Neuronal stem cell (in vitro differentiated cells): ENCODE measurements at places on chromosomes 6 and 20.

- no peak for DNase-seq
- H3K4me3 ChIP-seq: no peak overlapping the region
- no peak overlapping the region for H3K27ac ChIP-seq
- H3K36me3 ChIP-seq: no peaks in the 10 kb centered on the region
These were observed 71.1 kb downstream of the TOX2 start for GRCh38 chr20:43985608-43986316.

DNA sequence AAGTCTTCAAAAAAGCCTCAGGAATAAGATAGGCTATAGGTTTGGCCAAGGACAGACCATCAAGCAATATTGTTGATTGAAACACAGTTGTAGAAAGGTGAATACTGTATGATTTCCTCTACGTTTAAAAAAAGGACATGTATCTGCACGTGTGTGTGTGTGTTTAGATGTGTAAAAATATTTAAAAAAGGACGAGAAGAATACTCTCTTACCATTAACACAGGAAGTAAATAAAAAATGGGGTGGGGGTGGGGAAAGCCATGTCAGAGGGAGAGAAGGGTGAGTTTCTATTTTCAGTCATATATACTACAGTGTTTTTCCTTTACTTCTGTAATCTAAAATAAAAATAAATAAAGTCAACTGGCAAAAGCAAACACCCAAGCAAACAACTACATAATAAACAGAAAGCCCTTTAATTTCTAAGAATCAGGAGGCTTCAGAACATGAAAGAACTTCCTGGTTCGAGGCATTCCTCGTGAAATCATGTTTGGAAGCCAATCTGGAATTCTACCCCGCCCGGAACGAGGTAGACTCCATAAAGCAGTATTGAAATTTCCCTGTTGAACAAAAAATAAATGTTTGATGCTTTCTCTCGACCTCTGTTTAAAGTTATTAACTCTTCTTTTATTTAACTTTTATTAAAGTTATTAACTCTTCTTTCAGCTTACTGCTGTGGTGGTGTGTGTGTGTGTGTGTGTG is 158.1 kb upstream of the ZNF217 start:
- no peaks in the 10 kb centered on the region for H3K36me3 ChIP-seq
- peaks cover 19% of the 10 kb centered on the region for H3K4me1 ChIP-seq
- no peak for DNase-seq
- H3K27ac ChIP-seq: peak overlapping the region; percentile 17

- H3K27me3 ChIP-seq: no peaks in the 10 kb centered on the region
- no peak overlapping the region for H3K27ac ChIP-seq
- peaks cover 5% of the 10 kb centered on the region for H3K36me3 ChIP-seq
- peaks cover 25% of the 10 kb centered on the region for H3K4me1 ChIP-seq
- H3K4me3 ChIP-seq: no peak overlapping the region
These were observed 42.8 kb downstream of the MRPL14 start for GRCh38 chr6:44084231-44085014.

DNA sequence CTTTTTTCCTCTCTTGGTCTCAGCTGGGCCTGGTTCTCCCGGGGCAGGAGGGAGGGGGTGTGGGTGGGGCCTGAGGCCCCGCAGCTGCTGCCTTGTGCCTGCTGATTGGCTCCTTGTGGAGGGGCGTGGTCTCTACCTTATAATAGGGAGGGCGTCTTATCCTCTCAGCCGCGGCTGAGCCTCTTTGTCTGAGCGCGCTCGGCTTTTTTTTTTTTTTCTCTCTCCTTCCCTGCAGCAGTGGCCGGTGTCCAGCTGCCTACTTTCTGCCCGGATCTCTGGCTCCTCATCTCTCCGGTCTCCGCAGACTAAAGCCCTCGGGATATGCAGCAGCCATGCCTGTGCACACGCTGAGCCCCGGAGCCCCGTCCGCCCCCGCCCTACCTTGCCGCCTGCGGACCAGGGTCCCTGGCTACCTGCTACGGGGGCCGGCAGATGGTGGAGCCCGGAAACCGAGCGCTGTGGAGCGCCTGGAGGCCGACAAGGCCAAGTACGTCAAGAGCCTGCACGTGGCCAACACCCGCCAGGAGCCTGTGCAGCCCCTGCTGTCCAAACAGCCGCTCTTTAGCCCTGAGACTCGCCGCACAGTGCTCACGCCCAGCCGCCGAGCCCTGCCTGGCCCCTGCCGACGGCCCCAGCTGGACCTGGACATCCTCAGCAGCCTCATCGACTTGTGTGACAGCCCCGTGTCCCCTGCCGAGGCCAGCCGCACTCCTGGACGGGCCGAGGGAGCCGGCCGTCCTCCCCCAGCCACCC is 11.1 kb downstream of the FAM110A start:
- peaks cover 2% of the 10 kb centered on the region for H3K36me3 ChIP-seq
- H3K4me3 ChIP-seq: peak overlapping the region; percentile 42
- peaks cover 7% of the 10 kb centered on the region for H3K27me3 ChIP-seq
- H3K4me1 ChIP-seq: peaks cover 15% of the 10 kb centered on the region
- H3K27ac ChIP-seq: no peak overlapping the region
- peak; percentile 88 for DNase-seq

- H3K36me3 ChIP-seq: no peaks in the 10 kb centered on the region
- no peaks in the 10 kb centered on the region for H3K27me3 ChIP-seq
- H3K4me1 ChIP-seq: peaks cover 25% of the 10 kb centered on the region
- H3K4me3 ChIP-seq: no peak overlapping the region
These were observed 154.6 kb downstream of the ZDHHC14 start for GRCh38 chr6:157535340-157536222.

DNA sequence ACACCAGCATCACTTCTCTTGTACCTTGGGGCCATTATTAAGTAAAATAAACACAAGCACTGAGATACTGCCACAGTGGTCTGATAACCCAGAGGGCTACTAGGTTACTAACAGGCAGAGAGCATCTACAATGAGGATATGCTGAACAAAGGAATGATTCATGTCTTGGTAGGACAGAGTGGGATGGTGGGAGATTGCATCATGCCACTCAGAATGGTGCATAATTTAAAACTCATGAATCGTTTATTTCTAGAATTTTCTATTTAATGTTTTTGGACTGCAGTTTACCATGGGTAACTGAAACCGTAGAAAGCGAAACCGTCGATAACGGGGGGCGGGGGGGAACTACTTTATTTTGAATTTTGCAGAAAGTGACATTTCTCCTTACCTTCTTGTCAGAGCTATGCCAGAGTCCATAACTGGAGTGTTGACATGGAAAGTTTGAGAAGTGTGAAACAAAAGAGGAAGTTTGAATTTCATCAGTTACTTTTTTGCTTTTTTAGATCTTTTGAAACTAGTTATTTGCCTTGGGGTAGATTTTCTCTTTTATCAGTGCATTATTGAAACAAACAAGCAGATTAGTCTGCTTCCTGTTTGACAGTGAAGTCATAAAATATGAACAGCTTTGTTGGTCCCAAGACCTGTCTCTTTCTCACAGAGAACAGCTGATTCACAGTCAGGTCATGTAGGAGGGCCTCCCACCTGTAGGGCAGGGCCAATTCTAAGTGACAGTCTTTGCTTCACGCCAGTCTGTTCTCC is 124.9 kb downstream of the KLHL32 start:
- H3K27me3 ChIP-seq: no peaks in the 10 kb centered on the region
- no peaks in the 10 kb centered on the region for H3K4me1 ChIP-seq
- no peak for DNase-seq
- H3K27ac ChIP-seq: no peak overlapping the region
- H3K36me3 ChIP-seq: no peaks in the 10 kb centered on the region

DNA sequence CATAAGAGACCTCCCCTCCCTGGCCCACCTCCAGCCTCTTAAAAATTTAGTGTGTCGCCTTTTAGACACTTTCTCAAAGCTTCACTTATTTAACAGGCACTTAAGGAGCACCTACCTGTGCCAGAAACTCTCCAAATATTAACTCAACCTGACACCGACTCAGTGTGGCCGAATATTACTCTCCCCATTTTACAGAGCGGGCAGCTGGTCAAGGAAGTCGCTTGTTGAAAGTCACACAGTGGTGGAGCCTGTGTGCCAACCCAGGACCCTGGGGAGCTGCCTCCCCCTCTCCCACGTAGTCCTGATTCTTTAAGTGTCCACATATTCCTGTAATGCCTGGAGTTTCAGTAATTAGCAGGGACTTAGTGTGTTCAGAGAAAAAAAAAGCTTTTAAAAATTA is 1.0 kb upstream of the PMEPA1 start:
- H3K4me1 ChIP-seq: peaks cover 3% of the 10 kb centered on the region
- no peak overlapping the region for H3K27ac ChIP-seq
- H3K4me3 ChIP-seq: peak overlapping the region; percentile 54
- peaks cover 61% of the 10 kb centered on the region for H3K27me3 ChIP-seq
- DNase-seq: no peak

- no peak for DNase-seq
- no peak overlapping the region for H3K4me3 ChIP-seq
- H3K27me3 ChIP-seq: no peaks in the 10 kb centered on the region
- H3K36me3 ChIP-seq: no peaks in the 10 kb centered on the region
- no peak overlapping the region for H3K27ac ChIP-seq
These were observed 101.2 kb downstream of the MKKS start for GRCh38 chr20:10332656-10333415.

- no peak for DNase-seq
- H3K36me3 ChIP-seq: no peaks in the 10 kb centered on the region
- no peaks in the 10 kb centered on the region for H3K27me3 ChIP-seq
- no peak overlapping the region for H3K27ac ChIP-seq
These were observed 33.1 kb upstream of the MLN start for GRCh38 chr6:33836806-33837469.

DNA sequence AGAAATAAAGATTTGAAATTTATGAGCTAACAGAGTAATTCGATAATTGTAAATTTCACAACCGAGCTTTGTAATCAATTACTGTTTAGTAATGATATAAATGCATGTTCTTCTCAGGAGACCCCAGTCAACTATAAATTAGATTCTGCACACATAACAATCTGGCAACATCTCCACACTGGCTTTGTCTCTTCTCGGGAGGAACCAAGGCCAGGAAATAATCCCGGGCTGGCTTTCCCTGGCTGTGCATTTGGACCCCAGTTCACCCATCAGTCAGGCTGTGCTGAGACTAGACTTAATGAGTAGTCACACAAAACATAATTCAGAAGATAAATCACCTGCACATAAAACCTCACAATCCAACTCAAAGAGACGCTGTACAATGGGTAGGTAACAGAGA is 65.5 kb downstream of the PTPRT start:
- H3K27me3 ChIP-seq: no peaks in the 10 kb centered on the region
- H3K4me1 ChIP-seq: no peaks in the 10 kb centered on the region
- DNase-seq: no peak

GRCh38 chr6:159212028-159212427 is 42.8 kb downstream of the FNDC1 start:
- no peak for DNase-seq
- H3K4me1 ChIP-seq: peaks cover 9% of the 10 kb centered on the region
- H3K27me3 ChIP-seq: no peaks in the 10 kb centered on the region
- no peaks in the 10 kb centered on the region for H3K36me3 ChIP-seq
- H3K27ac ChIP-seq: no peak overlapping the region

GRCh38 chr6:164838068-164838615 is 471.3 kb downstream of the C6orf118 start:
- DNase-seq: no peak
- no peak overlapping the region for H3K27ac ChIP-seq
- H3K27me3 ChIP-seq: no peaks in the 10 kb centered on the region

GRCh38 chr6:129894921-129895320 is 33.8 kb upstream of the TMEM244 start:
- no peaks in the 10 kb centered on the region for H3K4me1 ChIP-seq
- H3K36me3 ChIP-seq: no peaks in the 10 kb centered on the region
- DNase-seq: no peak
- H3K27me3 ChIP-seq: no peaks in the 10 kb centered on the region
- H3K27ac ChIP-seq: no peak overlapping the region

DNA sequence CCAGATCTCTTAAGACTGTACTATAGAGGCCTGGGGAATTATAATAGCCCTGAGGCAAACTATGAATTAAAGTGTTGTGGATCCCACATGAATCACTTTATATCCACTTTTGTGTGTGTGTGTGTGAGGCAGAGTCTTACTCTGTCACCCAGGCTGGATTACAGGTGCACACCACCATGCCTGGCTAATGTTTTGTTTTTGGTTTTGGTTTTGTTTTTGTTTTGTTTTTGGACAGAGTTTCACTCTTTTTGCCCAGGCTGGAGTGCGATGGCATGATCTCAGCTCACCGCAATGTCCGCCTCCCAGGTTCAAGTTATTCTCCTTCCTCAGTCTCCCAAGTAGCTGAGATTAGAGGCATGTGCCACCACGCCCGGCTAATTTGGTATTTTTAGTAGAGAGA is 32.2 kb upstream of the MICB start:
- H3K4me1 ChIP-seq: peaks cover 20% of the 10 kb centered on the region
- no peak overlapping the region for H3K4me3 ChIP-seq
- no peak for DNase-seq
- no peak overlapping the region for H3K27ac ChIP-seq
- no peaks in the 10 kb centered on the region for H3K36me3 ChIP-seq

DNA sequence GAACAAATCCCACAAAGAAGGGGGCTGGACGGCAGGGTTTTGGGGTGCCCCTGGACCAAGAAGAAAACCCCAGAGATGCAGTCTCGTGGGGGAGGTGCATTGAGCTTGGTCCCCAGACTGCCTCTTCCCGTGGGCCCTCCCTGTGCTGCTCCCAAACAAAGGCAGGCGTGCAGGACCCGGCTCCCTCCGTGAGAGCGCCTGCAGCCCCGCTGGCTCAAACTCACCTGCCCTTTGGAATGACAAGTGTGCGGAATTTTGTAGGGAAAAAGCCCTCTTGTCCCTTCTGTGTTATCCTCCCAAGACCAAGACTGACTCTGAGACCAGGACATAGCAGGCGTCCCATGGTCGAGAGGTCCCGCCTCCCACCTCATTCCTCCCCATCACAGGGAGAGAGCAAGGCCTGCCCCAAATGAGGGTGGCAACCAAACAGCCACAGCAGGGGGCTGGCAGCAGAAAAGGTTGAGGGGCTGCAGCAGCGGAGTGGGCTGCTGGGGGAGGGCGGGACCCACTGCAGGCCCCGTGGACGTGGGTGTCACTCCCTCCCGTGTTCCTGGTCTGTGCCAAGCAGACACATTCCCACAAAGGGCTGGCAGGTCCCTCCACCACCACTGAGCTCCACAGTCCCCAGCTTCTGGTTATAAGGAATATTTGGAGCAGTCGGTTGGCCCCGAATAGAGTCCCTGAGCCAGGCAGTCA is 5.6 kb upstream of the FRMD1 start:
- no peaks in the 10 kb centered on the region for H3K36me3 ChIP-seq
- H3K27ac ChIP-seq: no peak overlapping the region
- no peak for DNase-seq
- H3K4me1 ChIP-seq: peaks cover 26% of the 10 kb centered on the region
- H3K27me3 ChIP-seq: peaks cover 3% of the 10 kb centered on the region

- no peak for DNase-seq
- no peak overlapping the region for H3K27ac ChIP-seq
- peaks cover 6% of the 10 kb centered on the region for H3K36me3 ChIP-seq
- H3K4me3 ChIP-seq: no peak overlapping the region
- H3K27me3 ChIP-seq: no peaks in the 10 kb centered on the region
These were observed 48.0 kb downstream of the GCLC start for GRCh38 chr6:53496797-53497375.

DNA sequence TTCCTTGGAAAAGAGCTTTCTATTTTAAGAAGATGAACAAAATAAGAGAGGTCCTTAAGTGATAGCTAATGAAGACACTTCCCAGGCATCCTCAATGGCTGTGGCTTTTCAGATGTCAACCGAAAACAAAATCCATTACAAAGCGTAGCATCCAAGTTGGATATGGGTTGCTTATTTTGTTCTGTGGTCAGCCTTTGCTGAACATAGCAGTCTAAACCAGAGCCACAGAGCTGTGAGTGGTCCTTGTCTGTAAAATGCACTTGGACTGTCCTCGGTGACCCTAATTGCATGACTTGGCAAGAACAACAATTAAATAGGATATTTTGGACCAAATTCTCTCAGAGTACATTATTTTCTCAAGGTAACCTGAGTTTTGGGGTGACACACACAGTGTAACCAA is 10.4 kb upstream of the BFSP1 start:
- no peak overlapping the region for H3K27ac ChIP-seq
- peaks cover 29% of the 10 kb centered on the region for H3K27me3 ChIP-seq
- no peak overlapping the region for H3K4me3 ChIP-seq
- DNase-seq: no peak

GRCh38 chr20:23356203-23356602 is 5.6 kb downstream of the NXT1 start:
- peaks cover 19% of the 10 kb centered on the region for H3K36me3 ChIP-seq
- no peak overlapping the region for H3K27ac ChIP-seq
- DNase-seq: no peak
